ENCODE measurements at places on chromosomes 13 and 19.
A peak's percentile ranks its signal among the peaks of the same experiment; 100 is the strongest.

DNA sequence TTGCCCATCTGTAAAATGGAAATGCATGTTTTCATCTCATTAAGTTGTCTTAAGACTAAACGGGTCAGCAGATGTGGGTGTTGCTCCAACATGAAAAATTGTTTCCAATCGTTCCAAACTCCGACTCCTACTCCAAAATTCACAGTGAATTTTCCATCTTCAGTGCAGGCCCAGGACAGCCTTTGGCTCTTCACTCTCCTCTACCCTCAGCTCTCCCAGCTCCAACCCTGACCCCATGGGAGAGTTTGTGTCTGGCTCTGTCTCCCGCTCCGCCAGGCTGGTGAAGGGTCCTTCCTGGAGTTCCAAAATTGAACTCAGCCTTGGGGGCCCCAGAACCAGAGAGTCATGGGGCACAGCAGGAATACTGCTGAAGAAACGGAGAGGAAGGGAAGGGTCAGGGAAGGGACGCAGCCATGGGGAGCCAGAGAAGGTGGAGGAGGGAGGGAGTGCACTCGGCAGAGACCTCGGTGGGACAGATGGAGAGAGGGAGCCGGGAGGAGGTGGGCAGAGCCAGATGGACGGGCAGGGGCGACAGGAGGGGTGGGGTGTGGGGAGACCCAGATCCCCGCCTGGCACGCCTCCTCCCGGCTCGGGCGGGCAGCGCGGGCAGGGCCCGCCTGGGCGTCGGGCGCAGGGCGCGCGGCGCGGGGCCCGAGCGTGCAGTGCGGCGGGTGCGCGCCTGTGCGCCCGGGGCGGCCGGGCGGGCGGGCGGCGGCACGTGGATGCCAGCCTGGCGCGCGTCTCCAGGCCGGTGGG, 45.6 kb downstream of the CELF5 start:
- DNase-seq, result peak; percentile 89

DNA sequence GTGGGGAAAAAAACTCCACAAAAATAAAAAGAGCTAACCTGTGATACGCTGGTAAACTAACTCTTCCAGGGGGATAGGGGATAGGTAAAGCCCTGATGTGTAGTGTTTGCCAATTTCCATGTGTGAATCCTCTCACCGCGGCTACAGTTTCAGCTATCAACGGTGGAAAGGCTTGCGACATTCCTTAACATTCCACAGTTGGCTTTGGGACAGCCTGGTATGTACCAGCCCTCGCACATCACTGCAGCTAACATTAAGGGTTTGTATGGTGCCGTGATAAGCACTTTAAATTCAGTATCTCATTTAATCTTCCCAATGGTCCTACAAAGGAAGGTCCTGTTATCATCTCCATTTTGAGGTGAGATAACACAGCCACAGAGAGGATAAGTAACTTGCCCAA, 112.4 kb downstream of the KATNAL1 start:
- DNase-seq, result no peak

GRCh38 chr13:38900188-38900587, 90.4 kb downstream of the STOML3 start:
- DNase-seq, result peak; percentile 72

- peak; percentile 4 for DNase-seq
Observed at GRCh38 chr13:87754097-87754496, 82.9 kb downstream of the SLITRK5 start.

GRCh38 chr13:79803989-79804388, 323.0 kb downstream of the NDFIP2 start:
- no peak for DNase-seq

- DNase-seq, result no peak
Observed at GRCh38 chr13:98576200-98576945, 534 bp downstream of the STK24 start.

DNA sequence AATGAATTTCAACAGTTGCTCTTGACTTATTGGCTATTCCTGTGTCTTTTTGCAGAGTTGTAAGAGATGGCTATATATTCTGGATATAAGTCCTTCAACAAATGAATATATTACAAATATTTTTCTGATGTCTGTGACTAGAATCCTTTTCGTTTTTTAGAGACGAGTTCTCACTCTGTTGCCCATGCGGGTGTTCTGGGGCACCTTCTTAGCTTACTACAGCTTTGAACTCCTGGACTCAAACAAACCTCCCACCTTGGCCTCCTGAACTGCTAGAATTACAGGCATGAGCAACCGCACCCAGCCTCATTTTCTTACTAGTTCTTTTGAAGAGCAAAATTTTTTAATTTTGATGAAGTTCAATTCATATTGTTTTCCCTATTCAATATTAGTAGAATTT, 287.8 kb downstream of the LIG4 start:
- DNase-seq, result no peak

DNA sequence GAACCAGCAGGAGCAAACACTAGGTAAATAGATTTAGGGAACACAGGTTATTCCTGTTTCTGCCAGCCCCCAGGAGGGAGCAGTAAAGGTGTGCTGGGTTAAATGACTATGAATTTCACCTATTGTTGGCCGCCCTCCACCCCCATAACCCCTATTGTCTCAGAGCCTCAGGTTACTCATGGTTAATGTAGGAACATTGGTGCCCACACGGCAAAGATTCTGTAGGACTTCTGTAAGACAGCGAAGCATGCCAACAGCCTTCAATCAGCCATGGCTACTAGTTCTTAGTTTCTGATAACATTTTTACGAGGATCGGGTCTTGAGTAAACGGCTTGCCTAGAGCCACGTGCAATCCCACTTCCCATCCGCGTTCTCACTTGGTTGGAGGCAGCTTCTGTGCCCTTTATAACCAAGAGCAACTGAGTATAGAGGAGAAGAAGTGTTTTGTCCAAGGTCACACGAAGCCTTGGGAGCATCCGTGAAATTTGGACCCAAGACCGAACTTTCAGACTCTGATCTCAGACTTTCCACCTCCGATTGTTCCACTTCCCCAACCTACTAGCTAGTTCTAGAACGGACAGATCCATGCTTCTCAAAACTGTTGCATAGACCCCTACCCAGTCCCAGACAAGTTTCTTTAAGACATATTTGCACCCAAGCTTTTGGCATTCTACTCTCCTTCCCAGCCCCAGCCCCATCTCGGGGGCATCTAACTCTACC, 5.1 kb upstream of the CACNG8 start:
- DNase-seq, result no peak

DNA sequence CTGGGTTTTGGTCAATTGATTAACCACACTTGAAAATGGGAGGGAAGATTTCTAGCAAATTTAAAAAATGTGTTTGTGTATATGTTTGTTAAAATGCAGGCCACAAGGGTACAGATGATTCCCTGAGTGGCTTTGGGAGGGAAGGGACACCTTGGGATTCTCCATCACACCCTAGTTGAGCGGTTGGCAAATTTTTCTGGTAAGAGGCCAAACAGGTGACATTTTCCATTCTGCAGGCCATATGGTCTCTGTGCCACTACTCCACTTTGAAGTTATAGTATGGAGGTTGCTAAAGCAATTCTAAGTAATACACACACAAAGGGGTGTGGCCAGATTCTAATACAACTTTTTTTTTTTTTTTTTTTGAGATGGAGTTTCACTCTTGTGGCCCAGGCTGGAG, 12.9 kb upstream of the MED26 start:
- no peak for DNase-seq

DNA sequence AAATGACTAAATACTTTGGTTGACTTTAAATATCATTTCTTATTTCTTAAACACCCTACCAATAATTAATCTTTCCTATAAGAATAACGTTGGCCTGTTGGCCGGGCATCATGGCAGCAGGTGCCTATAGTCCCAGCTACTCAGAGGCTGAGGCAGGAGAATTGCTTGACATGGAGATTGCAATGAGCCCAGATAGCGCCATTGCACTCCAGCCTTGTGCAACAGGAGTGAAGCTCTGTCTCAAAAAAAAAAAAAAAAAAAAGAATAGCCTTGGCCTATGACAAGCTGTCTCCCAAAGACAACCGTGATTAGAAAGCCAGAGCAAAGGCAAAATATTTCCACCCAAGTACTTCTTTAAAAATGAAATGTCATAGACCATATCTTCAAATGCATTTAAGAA, 24.5 kb upstream of the KCTD4 start:
- no peak for DNase-seq

- DNase-seq, result no peak
Observed at GRCh38 chr13:19984430-19985218, 26.1 kb downstream of the ZMYM2 start.

DNA sequence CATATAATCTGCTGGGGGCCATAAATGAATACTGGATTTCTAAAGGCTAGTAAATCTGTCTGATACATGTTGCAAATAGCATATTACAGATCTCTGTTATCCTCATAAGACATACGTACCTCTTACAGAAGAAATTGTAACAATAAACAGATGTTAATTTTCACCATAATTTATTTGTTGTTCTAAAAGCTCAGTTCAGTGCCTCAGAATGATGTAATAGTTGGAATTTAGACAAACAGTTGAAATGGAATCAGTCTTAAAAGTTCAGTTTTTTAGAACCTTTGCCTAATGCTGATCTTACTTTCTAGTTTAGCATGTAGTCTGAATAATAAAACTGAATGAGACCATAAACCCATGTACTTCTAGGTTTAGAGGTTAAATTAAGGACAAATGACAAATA, 43.1 kb downstream of the B3GLCT start:
- DNase-seq, result no peak

- DNase-seq, result peak; percentile 51
Observed at GRCh38 chr19:46571495-46571894, 29.6 kb upstream of the CALM3 start.

- DNase-seq, result no peak
Observed at GRCh38 chr19:38781058-38781457, 7.7 kb upstream of the LGALS7 start.

GRCh38 chr19:30545752-30546151, 173.6 kb downstream of the ZNF536 start:
- no peak for DNase-seq

DNA sequence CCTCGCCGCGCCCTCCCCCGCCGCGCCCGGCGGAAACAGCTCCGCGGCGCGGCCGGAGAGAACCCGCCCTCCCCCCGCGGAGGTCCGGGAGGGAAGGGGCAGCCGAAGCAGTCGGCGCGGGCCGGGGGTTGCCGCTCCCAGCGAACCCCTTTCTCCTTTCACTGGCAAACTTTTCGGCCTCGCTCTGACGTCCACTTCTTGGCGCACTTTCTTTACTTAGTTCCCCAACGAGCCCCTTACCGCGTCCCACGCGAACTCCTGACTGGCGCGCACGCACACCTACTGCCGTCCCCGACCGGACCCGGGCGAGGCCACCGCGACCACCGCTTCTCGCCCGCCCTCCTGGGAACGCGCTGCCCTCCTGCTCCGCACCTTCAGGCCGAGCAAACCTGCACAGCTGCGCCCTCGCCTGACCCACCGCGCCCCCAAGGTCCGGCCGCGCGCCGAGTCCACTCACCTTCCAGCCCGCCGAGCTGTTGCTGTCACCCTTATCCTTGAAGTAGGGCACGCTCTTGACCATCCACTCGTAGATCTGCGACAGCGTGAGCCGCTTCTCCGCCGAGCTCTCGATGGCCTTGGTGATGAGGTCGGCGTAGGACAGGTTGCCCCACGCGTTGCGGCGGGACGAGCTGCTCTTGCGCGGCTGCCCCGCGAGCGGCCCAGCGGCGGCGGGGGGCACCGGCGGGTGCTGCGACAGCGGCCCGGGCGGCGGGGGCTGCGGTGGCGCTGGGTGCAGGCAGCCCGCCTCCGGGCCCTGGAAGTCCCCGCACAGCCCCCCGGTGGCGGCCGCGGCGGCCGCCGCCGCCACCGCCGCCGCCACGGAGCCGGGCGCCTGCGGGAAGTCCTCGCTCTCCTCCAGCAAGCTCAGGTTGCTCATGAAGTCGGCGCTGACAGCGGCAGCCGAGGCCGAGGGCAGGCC, 1.1 kb downstream of the FOXO1 start:
- peak; percentile 27 for DNase-seq

GRCh38 chr13:43260999-43261398, 237.6 kb downstream of the DNAJC15 start:
- DNase-seq, result no peak

- DNase-seq, result no peak
Observed at GRCh38 chr19:34387446-34387810, 16.8 kb upstream of the PDCD2L start.

GRCh38 chr13:83914368-83914767, 32.1 kb upstream of the SLITRK1 start:
- DNase-seq, result no peak

- no peak for DNase-seq
Observed at GRCh38 chr19:21115430-21115829, 26.4 kb upstream of the ZNF431 start.

GRCh38 chr19:28595722-28596480, 617.0 kb downstream of the UQCRFS1 start:
- no peak for DNase-seq

DNA sequence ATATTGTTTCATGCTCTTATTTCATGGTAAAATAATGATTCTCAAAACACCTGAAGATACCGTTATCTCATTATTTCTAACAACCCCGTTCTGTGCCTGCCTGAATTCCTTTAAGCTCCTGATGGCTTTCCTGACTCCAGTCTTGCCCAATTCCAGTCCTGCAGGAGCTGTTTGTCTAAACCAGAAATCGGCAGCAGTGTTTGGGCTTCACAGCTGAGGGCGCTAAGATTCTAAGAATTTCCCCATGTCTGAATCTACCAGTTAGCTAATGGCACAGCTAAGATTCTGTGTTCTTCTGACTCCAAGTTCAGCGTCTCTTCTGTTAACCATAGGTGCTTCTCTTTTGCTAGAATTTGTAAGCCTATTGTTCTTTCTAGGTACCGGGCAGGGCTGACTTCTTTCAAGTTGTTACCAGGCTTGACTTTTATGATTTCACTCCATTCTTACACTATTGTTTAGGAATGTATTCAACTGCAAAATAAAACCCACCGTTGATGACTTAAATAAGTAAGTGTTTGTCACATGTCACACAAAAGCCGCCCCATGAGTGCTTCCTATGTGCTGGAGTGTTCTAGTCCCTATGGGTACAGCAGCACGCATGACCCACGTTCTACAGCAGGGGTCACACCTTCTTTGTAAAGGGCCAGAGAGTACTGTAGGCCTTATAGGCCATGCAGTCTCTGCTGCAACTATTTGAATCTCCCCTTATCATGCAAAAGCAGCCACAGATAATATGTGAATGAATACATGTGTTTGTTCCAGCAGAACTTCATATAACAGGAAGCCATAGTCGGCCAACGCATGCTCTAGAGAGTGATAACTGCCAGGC, 168.3 kb upstream of the RNF113B start:
- no peak for DNase-seq

GRCh38 chr19:39416152-39417120, 4.0 kb downstream of the PLEKHG2 start:
- peak; percentile 42 for DNase-seq

DNA sequence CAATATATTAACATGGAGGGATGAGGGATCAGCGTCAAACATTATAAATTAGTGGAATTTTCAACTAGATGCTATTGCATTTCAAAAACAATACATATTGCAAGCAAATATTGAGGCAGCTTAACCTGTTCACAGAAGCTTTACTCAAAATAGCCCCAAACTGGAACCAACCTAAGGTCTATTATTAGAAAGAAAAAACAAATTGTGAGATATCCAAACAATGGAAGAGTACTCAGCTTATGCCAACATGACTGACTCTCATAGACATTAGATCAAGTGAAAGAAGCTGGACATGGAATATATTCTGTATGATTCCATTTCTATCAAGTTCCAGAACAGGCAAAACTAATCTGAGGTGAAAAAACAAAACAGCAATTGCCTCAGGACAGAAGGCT, 27.6 kb upstream of the NEK3 start:
- DNase-seq, result no peak

GRCh38 chr13:45137526-45137925, 17.2 kb downstream of the GTF2F2 start:
- no peak for DNase-seq

Measured in NCI-H524 (cell line).